ENCODE measurements at places on chromosomes 3 and 15.

DNA sequence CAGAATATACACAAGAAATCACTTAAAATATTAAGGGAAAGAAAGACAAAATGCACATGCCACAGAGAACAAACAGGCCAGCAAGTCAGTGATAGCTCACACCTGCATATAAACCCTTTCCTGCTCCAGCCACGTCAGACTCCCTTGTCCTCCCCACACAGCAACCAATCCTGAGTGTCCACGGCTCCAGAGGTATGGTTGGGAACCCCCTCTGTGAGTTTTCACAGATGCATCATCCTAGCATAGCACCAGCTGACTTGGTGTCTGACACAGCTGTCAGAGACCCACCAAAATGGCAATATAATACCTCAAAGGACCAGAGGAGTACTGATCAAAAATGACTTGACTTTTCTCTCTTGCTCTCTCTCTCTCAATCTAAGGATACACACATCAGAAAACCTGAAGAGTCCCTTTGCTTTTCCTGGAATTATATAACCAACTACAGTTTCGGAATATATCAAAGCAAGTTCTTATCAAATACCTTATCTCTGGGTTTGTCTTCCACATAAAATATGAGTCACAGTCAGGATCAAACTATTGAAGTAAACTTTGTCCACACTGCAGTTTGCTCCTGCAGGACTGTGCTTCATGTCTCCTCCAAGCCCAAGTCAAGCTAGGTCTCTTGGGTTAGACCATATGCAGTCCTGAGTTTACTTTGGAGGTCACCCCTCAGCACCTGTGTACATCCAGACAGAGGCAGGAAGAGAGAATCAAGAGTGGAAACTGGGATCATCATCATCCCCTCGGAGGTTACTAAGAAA, 187.1 kb upstream of the THBS1 start:
- no peak for DNase-seq

DNA sequence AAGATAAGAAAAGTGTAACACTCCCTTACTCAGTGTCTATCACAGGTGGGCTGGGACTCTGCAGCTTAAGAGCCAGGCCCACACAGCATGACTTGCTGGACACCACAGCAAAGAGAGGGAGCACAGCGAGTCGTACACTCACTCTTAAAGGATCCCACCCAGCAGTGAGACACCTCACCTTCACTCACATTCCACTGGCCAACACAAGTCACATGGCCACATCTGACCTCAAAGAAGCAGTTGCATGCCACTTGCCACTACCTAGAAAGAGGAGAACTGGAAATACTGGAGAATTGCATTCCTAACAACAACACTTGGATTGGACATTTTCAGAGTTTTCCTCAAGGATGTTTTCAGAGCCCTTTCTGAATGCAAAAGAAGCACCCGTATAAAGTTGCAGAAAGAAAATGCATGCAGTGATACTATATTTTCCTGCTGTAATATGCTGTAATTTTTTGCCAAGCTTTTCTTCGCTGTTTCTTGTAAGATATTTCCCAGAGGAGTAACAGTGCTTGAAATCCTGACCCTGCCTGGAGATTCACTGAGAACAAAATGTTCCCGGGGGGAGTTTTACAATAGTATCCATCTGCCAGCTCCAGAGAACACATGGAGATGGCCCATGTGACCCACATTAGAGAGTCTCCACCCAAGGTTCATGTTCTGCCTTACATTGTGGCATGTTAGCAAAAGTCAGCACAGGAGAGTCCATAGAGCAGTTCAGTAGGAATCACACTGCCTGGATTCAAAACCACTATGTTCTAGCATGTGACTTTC, 42.2 kb downstream of the TRIM42 start:
- no peak for DNase-seq

DNA sequence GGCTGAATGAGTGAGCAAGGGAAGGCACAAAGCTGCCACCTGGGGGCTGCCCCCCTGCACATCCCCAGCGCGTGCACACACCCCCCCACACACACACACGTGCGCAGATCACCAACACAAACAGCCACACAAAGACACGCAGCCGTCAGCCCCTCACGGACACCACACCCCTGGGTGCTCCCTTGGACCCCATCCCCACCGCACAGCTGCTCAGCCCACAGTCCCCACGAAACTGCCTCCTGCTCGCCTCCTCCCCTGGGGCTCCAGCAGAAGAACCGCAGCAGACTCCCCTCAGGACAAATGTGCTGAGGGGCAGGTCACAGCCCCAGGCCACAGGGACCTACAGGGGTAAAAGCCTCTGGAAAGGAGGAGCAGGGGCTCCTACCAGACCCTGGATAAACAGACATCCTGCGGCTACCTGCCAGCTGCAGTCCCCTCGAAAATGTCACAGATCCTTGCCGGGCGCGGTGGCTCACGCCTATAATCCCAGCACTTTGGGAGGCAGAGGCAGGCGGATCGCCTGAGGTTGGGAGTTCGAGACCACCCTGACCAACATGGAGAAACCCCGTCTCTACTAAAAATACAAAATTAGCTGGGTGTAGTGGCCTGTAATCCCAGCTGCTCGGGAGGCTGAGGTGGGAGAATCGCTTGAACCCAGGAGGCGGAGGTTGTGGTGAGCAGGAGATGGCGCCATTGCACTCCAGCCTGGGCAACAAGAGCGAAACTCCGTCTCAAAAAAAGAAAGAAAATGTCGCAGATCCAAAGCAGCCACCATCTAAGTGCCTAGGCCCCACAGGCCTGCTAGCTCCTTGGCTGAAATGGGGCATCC, 6.5 kb downstream of the TWF2 start:
- DNase-seq = no peak

DNA sequence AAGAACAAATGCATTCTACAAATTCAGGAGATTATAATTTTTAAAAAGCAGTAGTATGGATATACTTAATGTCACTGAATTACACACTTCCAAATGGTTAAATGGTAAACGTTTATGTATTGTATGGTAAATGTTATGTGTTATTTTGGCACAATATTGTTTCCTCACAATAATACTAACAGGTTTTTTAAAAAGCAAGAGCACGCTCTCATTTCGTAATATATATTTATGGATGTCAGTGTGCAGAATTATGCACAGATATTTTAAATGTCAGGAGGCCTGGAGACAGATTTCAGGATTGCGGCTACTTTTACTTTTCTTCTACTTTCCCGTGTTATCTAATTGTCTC, 533 bp downstream of the ZNF445 start:
- DNase-seq = no peak

DNA sequence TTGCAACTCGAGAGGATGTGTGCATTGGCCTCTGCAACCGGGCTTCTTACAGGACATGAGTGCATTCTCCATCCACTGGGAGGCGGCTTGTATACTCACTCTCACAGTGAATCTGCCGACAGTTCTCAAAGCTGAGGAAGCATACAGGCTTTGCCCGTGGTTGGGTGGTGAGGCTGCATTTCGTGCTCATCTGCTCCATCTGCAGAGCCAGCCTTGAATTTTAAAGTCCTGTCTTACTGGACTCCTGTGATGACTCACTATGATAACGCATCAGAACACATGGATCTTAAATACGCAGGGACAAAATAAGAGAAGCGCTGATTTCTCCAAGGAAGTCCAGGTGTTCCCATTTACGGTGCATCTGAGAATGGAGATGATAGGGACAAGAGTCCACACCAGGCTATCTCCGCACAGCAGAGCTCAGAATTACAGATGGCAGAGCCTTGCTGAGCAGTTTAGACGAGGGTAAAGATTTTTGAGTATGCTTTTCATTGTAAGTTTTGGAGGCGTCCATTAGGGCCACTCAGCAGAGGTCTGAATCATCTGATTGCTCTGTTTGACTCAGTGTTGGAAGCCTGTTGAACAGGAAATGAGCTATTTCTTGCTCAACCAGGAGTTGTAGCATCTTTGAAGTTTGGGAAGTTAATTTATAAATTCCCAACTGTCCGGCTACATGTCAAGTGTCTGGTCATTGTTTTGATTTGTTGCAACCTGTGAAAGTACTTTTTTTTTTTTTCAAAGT, 87.1 kb downstream of the GABRG3 start:
- DNase-seq = no peak

- no peak for DNase-seq
These were observed 35.0 kb downstream of the ST6GAL1 start for GRCh38 chr3:186965141-186965879.

DNA sequence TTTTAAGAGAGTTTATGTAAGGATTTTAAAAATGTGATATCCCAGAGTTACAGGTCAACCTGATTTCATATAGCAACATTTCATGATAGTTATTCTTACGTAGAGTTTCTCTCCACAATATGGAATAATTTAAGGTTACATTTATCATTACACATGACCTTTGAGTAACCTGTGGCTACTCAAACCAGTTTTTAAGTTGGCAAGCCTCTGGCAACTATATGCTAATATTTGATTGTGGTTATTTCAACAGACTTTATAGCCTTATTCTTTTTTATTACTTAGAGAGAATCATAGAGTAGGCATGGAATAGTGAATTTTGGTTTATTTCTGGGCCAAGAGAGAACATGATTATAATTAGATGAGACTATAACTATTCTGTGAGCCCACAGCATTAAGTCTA, 504.9 kb downstream of the NLGN1 start:
- no peak for DNase-seq

- peak; percentile 73 for DNase-seq
These were observed 22.3 kb upstream of the SMCO1 start for GRCh38 chr3:196537319-196537984.

- DNase-seq = no peak
These were observed 8.9 kb upstream of the LRRK1 start for GRCh38 chr15:100909989-100910955.

DNA sequence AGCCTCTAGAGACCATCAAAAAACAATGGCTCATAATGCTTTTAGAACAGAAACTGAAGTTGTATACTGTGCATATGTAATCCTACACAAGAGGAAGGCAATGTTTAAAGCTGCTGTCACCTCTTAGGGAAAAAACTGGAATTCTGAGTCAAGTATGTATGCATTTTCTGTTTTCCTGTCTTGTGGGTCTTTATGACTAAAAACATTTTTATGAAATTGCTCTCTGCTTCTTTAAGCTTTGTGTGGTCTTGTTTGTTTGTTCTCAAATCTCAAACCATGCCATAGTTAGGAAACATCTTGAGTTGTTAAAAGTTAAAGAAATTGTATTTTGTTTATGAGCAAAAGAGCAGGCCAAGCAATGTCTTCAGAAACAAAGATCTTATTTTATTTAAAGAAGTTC, 80.9 kb upstream of the SOX2 start:
- no peak for DNase-seq

DNA sequence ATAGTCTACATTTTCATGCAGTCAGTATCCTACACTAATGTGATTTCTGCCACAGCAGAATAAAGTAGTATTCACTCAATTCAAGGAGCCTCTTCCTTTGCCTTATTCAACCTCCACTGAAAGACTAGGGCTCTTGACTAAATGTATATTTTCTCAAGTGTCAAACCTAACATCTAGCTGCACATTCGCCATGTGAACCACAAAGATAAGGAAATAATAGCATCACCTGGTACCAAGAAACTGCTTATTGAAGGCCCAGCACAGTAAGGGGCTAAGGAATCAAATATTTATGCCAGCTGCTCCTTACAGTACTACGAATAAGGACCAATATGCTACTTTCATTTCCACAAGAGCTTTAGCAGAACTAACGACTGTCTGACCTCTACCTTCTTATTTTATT, 1.3 kb downstream of the SRP14 start:
- DNase-seq = no peak

GRCh38 chr15:22947101-22948000, 32.8 kb downstream of the CYFIP1 start:
- DNase-seq = no peak

DNA sequence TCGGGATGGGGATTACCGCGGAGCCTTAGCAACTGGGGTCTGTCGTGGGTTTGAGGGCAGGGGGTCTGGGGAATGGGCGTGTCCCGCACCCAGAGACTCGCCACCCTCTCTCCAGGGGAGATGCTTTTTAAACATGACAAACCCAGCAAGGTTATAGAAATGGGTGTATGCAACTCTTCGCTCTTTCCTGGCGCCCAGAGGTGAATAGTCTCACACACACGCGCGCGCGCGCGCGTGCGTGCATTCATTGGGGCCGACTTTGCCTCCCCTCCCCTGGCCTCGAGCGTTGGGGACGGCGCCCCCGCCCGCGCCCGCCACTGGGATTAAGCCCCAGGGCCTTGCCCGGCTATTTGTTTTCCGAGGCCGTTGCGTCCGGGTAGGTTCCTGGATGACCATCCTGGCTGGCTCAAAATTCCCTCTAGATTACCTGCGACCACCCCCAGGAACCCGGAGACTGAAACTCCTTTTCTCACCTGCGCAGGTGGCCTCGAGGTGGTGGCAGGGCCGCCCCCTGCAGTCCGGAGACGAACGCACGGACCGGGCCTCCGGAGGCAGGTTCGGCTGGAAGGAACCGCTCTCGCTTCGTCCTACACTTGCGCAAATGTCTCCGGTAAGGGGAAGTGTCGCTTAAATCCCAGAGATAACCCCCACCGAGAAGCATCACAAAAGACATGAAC, 777 bp downstream of the GPR160 start:
- DNase-seq = peak; percentile 23

GRCh38 chr3:141056751-141057171, 5.6 kb downstream of the SPSB4 start:
- no peak for DNase-seq

DNA sequence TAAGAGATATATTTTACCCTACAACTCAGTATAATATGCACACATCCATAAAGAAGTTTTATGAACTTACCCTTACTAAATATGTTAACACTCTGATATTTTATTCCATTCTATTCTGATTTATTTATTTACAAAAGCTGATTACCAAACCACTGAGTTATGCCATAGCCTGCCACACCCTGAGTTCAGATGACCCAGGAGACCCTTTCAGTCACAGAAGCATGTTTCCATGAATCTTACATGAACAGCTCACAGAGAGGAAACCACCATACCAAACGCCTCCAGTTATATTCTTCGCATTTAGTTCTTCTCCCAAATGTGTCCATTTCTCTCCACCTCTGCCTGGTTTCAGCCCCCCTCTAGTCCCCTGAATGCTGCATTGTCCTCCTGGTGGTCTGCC, 103.5 kb downstream of the SEMA5B start:
- no peak for DNase-seq

DNA sequence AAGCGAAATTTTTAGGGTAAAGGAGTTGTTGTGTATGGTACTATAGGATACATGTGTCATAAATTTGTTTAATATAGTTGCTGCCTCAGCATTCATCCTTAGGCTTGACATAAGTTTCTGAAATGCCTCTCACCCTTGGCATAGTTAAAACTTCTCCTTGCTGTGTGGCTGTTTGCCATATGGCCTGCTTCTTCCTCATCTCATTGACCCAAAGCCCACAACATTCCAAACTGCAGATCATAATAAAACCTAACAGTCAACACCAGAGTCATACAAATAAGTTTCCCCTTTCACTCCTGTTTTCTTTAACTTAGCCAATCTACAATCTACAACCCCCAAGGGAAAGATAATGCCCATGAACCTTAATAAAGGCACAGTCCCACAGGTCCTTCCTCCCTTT, 136.6 kb downstream of the TMCC1 start:
- DNase-seq = no peak

DNA sequence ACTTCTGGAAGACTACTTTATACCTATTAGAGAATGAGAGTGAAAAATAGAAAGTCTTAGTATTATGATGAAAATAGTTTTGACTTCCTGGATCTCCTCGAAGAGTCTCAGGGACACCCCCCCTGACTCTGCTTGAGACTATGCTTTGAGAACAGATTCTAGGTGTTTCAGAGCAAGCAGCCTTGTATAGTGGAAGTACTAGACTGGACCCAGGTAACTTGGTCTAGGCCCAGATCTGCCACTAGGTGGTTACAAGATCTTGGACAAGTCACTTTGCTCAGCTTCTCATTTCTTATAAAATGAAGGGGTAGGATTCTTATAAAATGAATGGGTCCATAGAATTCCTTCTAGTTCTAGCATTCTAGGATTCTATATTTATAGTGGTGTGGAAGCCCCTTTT, 9.1 kb downstream of the ABHD5 start:
- no peak for DNase-seq

- no peak for DNase-seq
These were observed 132.0 kb upstream of the NSMCE3 start for GRCh38 chr15:29401644-29402043.
